ENCODE measurements at places on chromosomes 16 and 17. TPM values are rescaled to one million over a fixed set of nuclear protein-coding genes. Genes with fewer than 3 reads are reported as not detected.

GRCh38 chr16:27389272-27389961, 12.6 kb upstream of the IL21R start:
- no peak overlapping the region for H3K27ac ChIP-seq
- H3K4me1 ChIP-seq, result no peaks in the 10 kb centered on the region
- no peaks in the 10 kb centered on the region for H3K36me3 ChIP-seq
- peaks cover 28% of the 10 kb centered on the region for H3K27me3 ChIP-seq
- no peak for DNase-seq

The CIBAR2 gene
- not detected for total RNA-seq

The KRT23 gene
- total RNA-seq, result 2.8 TPM

- DNase-seq, result no peak
- H3K4me3 ChIP-seq, result no peak overlapping the region
- no peaks in the 10 kb centered on the region for H3K36me3 ChIP-seq
- peaks cover 7% of the 10 kb centered on the region for H3K4me1 ChIP-seq
- no peaks in the 10 kb centered on the region for H3K27me3 ChIP-seq
Measured at GRCh38 chr16:5187402-5187952, 89.9 kb upstream of the EEF2KMT start.

The MAF gene
- total RNA-seq, result 12.9 TPM

GRCh38 chr17:69696650-69697049, 282.2 kb downstream of the MAP2K6 start:
- H3K36me3 ChIP-seq, result peaks cover 6% of the 10 kb centered on the region
- peaks cover 1% of the 10 kb centered on the region for H3K4me1 ChIP-seq
- H3K27me3 ChIP-seq, result no peaks in the 10 kb centered on the region
- H3K4me3 ChIP-seq, result no peak overlapping the region

The AHSP gene
- total RNA-seq, result not detected

GRCh38 chr16:57863434-57864160, 61.3 kb upstream of the KIFC3 start:
- peak overlapping the region; percentile 68 for H3K27ac ChIP-seq
- H3K4me1 ChIP-seq, result peaks cover 28% of the 10 kb centered on the region
- no peaks in the 10 kb centered on the region for H3K36me3 ChIP-seq
- no peak for DNase-seq
- H3K4me3 ChIP-seq, result no peak overlapping the region

- H3K27me3 ChIP-seq, result no peaks in the 10 kb centered on the region
- no peak overlapping the region for H3K27ac ChIP-seq
- H3K4me1 ChIP-seq, result no peaks in the 10 kb centered on the region
- no peak for DNase-seq
- H3K4me3 ChIP-seq, result no peak overlapping the region
- no peaks in the 10 kb centered on the region for H3K36me3 ChIP-seq
Measured at GRCh38 chr16:59088431-59088830, 354.3 kb upstream of the GOT2 start.

The BCL6B gene
- total RNA-seq, result not detected

DNA sequence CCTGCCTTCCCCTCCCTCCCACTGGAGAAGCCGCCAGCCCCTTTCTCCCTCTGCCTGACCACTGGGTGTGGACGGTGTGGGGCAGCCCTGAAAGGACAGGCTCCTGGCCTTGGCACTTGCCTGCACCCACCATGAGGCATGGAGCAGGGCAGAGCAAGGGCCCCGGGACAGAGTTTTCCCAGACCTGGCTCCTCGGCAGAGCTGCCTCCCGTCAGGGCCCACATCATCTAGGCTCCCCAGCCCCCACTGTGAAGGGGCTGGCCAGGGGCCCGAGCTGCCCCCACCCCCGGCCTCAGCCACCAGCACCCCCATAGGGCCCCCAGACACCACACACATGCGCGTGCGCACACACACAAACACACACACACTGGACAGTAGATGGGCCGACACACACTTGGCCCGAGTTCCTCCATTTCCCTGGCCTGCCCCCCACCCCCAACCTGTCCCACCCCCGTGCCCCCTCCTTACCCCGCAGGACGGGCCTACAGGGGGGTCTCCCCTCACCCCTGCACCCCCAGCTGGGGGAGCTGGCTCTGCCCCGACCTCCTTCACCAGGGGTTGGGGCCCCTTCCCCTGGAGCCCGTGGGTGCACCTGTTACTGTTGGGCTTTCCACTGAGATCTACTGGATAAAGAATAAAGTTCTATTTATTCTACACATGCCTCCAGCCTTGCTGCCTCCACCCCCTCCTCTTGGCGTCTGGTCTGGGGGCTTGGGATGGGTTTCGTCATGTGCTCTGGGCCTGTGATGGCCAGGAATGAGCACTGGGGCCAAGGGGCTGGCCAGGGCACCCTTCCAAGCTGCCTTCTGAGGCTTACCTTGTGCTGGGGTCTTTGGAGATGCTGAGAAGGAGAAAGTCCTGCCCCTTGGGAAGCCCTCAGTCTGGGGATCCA, 7.3 kb downstream of the GJD3 start:
- peaks cover 9% of the 10 kb centered on the region for H3K27me3 ChIP-seq
- peaks cover 15% of the 10 kb centered on the region for H3K36me3 ChIP-seq
- peaks cover 32% of the 10 kb centered on the region for H3K4me1 ChIP-seq
- DNase-seq, result no peak
- H3K4me3 ChIP-seq, result no peak overlapping the region

The CDRT15L2 gene
- not detected for total RNA-seq

The CTNS gene
- 11.1 TPM for total RNA-seq

The QRICH2 gene
- total RNA-seq, result 7.2 TPM

- no peak overlapping the region for H3K4me3 ChIP-seq
- peak overlapping the region; percentile 32 for H3K27ac ChIP-seq
- no peak for DNase-seq
Measured at GRCh38 chr17:77163001-77163400, 22.2 kb downstream of the SEC14L1 start.

The C16orf46 gene
- 0.90 TPM for total RNA-seq

GRCh38 chr16:84810518-84811273, 9.1 kb upstream of the CRISPLD2 start:
- H3K36me3 ChIP-seq, result no peaks in the 10 kb centered on the region
- H3K27me3 ChIP-seq, result peaks cover 9% of the 10 kb centered on the region
- no peak for DNase-seq
- peaks cover 7% of the 10 kb centered on the region for H3K4me1 ChIP-seq

GRCh38 chr16:12672986-12673385, 130.7 kb downstream of the CPPED1 start:
- peaks cover 13% of the 10 kb centered on the region for H3K4me1 ChIP-seq
- no peaks in the 10 kb centered on the region for H3K27me3 ChIP-seq
- H3K36me3 ChIP-seq, result peaks cover 4% of the 10 kb centered on the region
- H3K4me3 ChIP-seq, result no peak overlapping the region
- H3K27ac ChIP-seq, result no peak overlapping the region

GRCh38 chr16:79184464-79185030, 416.0 kb downstream of the MAF start:
- no peaks in the 10 kb centered on the region for H3K27me3 ChIP-seq
- DNase-seq, result no peak
- peaks cover 3% of the 10 kb centered on the region for H3K36me3 ChIP-seq
- no peak overlapping the region for H3K4me3 ChIP-seq
- no peak overlapping the region for H3K27ac ChIP-seq

GRCh38 chr16:87954826-87955225, 3.6 kb downstream of the BANP start:
- H3K27me3 ChIP-seq, result no peaks in the 10 kb centered on the region
- DNase-seq, result no peak
- H3K4me3 ChIP-seq, result no peak overlapping the region
- peak overlapping the region; percentile 97 for H3K27ac ChIP-seq

DNA sequence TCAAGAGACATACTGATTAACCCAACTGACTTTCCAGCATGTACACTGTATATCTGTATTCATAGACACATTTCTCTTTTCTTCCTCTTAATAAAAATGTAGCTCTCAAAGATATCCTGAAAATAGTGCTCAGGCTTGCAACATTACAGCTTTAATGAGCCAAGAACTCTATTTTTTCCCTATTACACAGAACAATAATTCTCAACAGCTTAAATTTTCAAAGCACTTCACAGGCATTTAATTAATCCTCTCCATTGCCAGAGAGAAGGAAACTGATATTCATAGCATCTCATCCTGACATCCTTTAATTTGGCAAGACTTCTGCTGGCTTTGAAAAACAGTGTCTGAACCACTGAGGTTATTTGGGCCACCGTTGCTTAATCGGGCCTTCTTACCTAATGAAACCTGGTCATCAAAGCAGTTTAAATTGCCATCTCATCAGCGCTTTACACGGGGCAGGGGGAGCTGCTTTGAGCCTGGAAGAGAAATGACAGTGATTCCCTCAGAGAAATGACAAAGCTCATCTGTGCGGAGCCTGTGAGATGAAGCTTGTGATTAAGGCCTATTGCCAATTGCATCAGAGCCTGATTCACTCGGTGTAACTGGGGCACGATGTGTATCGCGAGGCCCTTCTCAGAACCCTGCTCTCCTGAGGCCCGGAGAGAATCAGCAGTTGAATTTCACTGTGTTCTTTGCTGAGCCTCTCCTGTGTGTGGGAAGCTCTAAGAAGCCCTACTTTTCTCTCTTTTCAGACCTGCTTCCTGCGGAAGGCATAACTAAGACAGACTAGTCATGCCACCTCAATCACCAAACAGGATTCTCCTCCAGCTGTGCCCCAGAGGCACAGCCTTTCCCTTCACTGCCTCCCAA, 8.5 kb upstream of the SIAH1 start:
- no peak for DNase-seq
- H3K4me3 ChIP-seq, result no peak overlapping the region
- H3K27ac ChIP-seq, result peak overlapping the region; percentile 7

DNA sequence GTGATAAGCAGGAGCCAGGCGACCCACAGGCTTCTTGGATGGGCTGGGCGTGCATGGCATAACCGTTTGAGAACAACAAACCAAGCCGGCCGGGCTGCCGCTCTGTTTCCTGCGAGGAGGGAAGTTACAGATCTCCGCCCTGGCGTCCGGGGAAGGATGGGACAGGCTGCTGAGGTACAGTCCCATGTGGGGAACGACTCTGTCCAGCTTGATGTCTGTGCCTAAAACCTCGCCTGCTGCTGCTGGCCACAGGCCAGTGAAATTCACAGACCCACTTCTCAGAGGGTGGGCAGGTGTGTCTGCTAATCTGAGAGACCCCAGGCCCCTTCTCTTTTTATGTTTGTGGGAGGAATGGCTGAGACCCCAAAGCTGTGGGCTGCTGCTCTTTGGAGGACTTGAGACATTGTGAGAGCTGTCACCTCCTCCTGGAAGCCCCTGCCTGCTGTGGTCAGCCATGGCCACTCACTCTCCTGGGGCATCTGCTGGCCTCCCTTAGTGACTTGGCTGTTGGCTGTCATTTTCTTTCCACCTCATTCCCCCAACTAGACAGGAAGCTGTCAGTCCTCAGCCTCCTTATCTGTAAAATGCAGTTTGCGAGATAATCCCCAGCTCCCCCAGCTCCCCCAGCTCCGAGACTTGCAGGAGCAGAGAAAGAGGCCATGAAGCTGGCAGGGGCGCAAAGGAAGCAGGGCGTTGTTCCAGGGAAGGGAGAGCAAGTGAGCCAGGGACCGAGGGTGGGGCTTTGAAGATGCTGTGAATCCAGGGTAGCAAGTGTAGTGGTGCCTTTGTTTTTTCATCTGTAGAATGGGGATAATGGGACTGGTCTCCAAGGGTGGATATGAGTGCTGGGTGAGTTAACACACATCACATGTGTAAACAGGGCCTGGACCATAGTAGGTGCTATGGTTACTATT, 51.0 kb downstream of the CMIP start:
- DNase-seq, result no peak
- no peak overlapping the region for H3K4me3 ChIP-seq
- H3K36me3 ChIP-seq, result no peaks in the 10 kb centered on the region

DNA sequence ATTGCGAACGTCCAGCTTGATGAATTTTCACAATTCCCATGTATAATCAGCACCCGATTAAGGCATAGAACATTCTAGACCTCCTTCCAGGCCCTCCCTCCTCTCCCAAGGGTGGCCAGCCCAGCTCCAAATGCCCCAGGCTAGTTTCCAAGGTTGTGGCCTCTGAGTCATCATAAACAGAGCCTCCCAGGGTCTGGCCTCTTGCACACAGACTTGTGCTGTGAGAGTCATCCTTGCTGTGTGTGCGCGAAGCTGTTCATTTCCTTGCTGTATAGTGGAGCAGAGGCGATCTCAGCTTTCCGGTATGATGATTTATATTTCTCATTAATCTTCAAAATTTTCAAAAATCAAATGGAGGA, 20.5 kb upstream of the JPH3 start:
- H3K27ac ChIP-seq, result peak overlapping the region; percentile 50
- peaks cover 5% of the 10 kb centered on the region for H3K27me3 ChIP-seq
- no peak for DNase-seq

DNA sequence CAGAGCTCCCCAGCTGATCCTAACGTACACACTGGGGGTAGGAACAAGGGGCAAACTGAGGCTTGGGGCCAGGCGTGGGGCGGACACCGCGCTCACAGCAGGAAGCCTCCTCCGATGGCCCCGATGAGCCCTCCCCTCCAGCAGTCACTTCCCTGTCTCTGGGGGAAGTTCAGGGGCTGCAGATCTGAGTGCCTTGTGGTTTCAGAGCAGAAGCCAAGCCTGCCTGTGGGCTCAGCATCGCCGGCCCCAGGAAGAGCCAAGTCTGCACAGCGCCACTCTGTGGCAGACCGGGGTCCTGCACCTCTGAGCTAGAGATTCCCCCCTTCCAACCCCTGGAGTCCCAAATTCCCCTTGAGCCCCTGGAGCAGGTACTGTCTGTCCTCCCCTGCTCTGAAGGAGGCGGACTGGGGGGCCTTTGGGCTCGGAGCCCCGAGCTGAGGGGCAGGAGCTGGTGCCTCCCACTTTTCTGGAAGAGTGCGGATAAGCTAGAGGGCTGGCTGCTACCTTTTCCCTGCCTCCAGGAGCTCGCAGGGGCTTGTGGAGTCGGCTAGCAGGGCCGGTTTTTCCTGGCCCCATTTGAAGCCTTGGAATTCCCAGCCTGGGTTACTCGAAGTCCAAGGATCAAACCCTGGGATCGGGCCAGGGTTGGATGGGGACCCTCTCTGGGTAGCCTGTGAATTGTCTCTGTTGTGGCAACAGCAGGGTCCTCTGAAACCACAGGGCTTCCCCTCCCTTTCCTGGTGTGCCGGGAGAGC, 2.9 kb downstream of the GSE1 start:
- H3K27ac ChIP-seq, result peak overlapping the region; percentile 87
- H3K4me1 ChIP-seq, result peaks cover 57% of the 10 kb centered on the region
- peak; percentile 59 for DNase-seq
- peak overlapping the region; percentile 57 for H3K4me3 ChIP-seq

- no peak overlapping the region for H3K27ac ChIP-seq
- no peaks in the 10 kb centered on the region for H3K36me3 ChIP-seq
- H3K4me3 ChIP-seq, result no peak overlapping the region
- H3K4me1 ChIP-seq, result peaks cover 6% of the 10 kb centered on the region
- DNase-seq, result no peak
Measured at GRCh38 chr17:44959821-44960531, 8.1 kb downstream of the C1QL1 start.

DNA sequence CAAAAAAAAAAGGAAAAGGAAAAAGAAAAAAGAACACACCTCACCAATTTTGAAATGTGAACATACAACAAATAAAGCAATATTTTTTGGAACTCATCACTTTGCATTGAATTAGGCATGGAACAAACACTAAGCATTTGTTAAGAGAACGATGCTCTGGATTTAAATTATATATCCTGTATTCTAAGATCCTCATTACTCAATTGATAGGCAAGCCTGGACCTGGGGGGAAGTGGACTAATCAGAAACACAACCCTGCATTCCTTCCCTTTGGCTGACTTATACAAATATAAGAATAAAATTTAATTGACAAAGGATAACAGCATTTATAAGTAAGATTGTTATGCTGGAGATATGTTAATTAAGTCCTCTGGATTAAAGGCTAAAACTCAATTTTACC, 2.2 kb downstream of the GJC1 start:
- no peaks in the 10 kb centered on the region for H3K36me3 ChIP-seq
- DNase-seq, result no peak
- H3K27me3 ChIP-seq, result no peaks in the 10 kb centered on the region
- peak overlapping the region; percentile 86 for H3K4me3 ChIP-seq

Data from mesothelial cell of epicardium (in vitro differentiated cells).